Activated CD8-positive, alpha-beta memory T cell treated with anti-CD3 and anti-CD28 coated beads, Interleukin-2, amount 10 ng/mL, durations not matched to agents 7 days and 5 days (primary cell): ENCODE measurements at places on chromosomes 7 and 10. TPM values are rescaled to one million over a fixed set of nuclear protein-coding genes. Genes with fewer than 3 reads are reported as not detected.

Gene BLNK
- total RNA-seq = not detected

Gene FLNC
- total RNA-seq = not detected

Gene NCF1
- total RNA-seq = 0.30 TPM

Gene KNDC1
- total RNA-seq = not detected

Gene GIMAP4
- 145 TPM for total RNA-seq

Gene GPER1
- total RNA-seq = not detected

Gene PIP
- total RNA-seq = not detected

Gene NAT16
- not detected for total RNA-seq

Gene TCTN3
- total RNA-seq = 69.2 TPM

Gene NPC1L1
- total RNA-seq = not detected

Gene TBXAS1
- total RNA-seq = 3.9 TPM

Gene SYCE1
- total RNA-seq = 2.1 TPM

Gene MMP21
- total RNA-seq = not detected

Gene DYNC1I1
- total RNA-seq = not detected

Gene GHRHR
- total RNA-seq = not detected

Gene PTN
- not detected for total RNA-seq

Gene KEL
- total RNA-seq = 0.70 TPM

Gene PKD2L1
- not detected for total RNA-seq
